Activated CD4-positive, alpha-beta T cell treated with anti-CD3 and anti-CD28 coated beads, Interleukin-2, Interleukin-4, amounts not matched to agents 100 ng/mL and 50 ng/mL, durations not matched to agents 16 hours and 8 hours (primary cell): ENCODE measurements at places on chromosomes 12 and 14.

DNA sequence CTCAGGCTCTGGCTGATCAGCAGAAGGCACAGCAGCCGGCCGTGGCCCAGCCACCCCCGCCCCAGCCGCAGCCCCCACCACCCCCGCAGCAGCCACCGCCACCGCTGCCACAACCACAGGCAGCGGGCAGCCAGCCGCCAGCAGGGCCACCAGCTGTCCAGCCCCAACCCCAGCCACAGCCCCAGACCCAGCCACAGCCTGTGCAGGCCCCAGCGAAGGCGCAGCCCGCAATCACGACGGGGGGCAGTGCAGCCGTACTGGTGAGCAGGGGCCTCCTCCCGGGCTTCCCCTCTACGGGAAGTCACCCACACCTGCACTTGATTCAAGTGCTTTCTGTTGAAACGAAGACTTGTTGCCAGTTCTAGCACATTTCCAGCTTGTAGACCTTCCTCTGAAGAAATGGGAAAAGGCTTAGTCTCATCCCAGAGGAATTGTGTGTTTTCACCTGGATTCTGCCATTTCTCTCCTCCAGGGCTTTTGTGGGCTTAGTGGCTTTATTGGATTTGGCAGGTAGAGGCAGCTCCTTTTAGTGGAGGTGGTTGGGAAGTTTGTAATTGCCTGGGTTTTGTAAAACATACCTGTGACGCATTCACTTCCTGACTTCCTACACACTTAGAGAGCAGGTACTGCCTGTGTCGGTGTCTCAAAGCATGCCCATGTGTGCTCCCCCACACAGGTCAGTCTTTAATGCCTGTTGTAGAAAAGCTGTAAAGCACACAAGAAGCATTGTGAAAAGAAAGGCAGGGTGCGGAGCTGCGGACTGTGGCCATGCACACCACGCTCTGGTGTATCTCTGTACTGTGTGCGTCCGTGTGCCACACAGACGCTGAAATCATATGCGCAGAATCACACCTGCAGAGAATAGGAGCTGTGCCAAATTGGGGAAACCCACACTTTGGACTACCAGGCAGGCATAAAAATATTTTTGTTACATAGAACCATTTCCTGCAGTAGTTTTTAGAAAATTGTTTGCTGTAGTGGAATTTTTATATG, 90.5 kb downstream of the DDX51 start:
- no peak for DNase-seq

- DNase-seq, result no peak
These were observed 104.8 kb upstream of the DIO3 start for GRCh38 chr14:101456246-101457175.

GRCh38 chr14:64158608-64159007, 135.6 kb downstream of the ESR2 start:
- DNase-seq, result no peak

DNA sequence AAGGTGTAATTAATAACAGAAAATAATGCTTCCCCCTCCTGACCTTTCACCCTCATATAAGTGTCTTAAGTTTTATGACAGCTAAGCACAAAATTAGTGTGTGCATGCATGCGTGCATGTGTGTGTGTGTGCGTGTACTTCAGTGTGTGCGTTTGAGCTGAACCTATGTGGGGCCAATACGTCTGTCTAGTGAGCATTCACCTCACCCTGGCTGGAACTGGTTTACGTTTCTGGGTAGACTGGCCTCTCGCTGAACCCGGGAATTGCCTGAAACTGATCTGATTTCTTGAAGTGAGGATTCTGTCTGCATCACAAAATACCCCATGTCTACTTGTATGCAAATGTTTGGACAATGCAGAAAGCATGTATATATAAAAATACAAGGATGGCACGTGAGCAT, 68.2 kb upstream of the TBX3 start:
- no peak for DNase-seq

DNA sequence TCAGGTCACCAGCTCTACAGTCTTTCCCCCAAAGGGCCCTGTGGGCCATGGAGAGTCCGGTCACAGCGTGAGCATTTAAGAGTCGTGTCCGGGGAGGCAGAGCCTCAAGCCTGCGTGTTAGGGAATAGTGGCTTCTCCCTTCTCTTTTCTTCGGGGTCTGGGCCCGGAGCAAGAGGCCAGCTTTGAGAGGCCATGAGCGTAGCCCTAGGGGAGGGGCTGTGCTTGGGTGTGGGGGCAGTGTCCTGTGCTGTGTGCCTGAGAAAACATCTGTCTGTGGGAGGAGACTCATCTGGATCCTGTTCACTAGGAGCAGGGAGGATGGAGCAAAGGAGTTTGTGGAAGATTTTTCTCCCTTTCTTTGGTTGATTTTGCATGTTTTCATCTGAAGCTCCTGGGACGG, 5.3 kb downstream of the LRP1-AS start:
- DNase-seq, result no peak

- DNase-seq, result peak; percentile 40
These were observed 42.1 kb upstream of the CTDSP2 start for GRCh38 chr12:57888409-57889157.

- no peak for DNase-seq
These were observed 11.3 kb downstream of the ASB8 start for GRCh38 chr12:48145981-48146380.

DNA sequence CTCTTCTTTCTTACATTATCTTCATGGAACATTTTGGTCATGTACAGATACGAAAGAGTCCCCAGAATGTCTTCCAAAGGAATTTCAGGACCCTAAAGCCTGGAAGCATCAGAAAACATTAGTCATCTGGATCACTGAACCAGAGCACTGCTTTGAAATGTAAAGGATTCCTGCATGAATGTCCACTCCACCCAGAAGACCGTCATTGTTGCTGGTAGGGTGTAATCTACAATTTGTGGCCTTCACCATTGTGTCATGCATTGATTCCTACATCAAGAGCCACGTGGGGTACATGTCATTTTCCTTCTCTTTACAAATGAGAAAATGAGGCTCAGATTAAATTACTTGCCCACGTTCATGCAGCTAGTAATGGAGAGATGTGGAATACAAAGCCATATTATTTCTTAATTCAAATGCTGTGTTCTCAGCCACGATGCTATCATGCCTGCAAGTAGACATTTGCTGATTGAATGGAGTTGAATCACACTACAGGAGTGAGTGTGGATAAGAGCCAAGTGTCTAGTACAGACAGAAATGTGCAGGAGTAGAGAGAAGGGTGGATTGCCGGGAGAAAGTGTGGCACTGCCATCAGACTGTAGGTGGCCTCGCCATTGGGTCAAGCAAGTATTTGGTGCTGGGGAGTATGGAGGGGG, 231.2 kb downstream of the C12orf75 start:
- no peak for DNase-seq

- no peak for DNase-seq
These were observed 208.6 kb downstream of the BTG1 start for GRCh38 chr12:91937009-91937408.

GRCh38 chr12:28925719-28926376, 223.2 kb upstream of the FAR2 start:
- DNase-seq, result no peak

DNA sequence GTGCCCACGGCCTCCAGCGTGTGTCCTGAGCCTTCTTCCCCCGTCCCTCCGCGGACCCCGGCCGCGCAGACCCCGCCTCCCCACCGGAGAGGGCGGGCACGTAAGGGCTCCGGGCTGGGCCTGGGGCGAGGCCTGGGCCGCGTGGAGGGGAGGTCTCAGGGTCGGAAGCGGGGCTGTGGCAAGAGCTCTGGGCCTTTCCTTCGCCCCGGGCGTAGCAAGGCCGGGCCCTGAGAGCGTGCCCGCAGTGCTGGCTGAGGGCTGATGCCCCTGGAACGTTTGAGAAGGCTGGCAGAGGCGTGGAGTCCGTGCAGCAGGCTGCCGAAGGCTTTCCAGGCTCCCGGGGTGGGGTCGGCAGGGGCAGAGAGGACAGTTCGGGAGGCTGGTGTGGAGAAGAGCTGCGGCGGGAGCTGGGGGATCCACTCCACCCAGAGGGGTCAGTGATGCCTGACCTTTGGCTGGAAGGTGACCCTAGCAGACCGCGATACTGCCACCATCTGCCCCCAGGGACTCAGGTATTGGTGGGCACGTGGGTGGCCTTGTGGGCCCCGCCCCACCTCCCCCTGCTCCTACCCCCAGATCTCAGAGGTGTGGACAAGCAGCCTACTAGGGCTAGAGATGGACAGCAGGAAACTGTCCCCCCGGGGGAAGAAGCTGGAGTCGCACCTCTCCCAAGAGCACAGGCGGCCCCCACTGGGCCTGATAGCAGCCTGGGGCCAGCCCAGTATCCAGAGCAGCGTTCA, 558 bp downstream of the TEX22 start:
- DNase-seq, result no peak

DNA sequence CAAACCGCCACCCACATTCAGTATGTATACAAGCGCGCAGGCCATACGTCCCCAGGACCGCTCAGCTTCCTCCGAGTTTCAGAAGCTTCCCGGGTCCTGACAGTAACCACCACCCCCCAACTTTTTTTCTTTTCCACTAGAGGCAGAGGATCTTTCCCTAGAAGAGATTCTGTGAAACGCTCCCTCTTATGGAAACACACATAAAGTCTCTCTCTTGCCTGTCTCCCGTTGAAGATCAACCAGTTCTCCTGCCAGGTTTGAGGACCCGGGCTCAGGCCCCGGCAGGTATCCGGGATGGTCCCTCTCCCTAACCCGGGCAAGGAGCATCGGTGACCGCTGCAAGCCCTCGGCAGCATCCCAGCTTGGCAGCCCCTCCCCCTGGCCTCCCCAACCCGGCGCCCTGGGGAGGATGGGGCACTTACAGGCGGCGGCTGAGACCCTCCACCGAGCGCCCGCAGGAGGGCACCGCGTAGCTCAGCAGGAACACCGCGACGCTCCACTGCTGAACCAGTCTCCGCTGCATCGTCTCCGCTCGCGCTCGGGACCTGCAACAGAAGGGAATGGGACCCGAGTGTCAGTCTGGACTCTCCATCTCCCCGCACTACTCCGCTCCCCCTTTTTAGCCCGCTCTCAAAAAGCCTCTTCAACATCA, 3.4 kb downstream of the PTHLH start:
- no peak for DNase-seq

DNA sequence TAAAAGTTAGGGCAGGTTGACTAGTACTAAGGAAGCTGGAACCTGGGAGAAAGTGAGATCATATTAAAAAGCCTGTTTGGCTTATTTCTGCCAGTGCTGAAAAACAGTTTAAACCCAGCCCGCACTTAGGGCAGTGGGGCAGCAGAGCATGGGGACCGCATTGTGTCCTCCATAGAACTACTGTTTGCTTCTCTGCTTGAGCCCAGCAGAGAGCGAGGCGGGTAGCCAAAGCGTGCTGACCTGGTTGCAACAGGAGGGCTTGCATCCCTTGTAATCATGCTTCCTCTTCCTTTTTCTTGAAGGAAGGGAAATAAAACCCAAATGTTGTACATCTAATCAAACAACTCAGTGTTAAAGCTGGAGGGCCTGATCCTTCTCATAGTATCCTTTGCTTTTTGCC, 82.5 kb upstream of the HOXC13 start:
- DNase-seq, result no peak

DNA sequence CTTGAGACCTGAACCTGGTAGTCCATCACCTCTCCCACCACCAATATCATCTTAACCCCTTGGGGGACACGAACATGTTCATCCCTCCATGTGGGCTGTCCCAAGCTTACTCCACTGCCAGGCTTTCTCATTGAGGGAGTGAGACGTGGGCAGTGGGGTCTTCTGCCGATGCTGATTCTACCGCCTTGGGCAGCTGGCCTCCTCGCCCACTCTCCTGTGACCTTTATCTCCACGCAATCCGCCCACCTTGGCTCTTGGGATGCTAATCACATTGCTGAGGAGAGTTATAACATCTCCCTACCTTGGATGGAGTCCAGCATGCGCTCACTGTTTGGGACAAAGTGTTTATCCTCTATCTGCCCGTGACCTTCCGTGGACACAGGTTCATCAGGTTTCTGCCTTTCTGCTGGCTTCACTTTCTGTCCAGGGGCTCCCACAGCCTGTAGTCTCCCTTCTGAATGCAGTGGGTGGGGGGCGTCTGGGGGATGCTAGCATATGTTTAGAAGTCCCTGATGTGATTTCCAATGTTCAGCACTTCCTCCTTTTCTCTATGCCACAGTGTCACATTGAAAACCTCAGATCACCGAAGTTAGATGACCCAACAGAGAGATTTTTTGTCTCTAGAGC, 53.2 kb upstream of the ESRRB start:
- DNase-seq, result no peak

DNA sequence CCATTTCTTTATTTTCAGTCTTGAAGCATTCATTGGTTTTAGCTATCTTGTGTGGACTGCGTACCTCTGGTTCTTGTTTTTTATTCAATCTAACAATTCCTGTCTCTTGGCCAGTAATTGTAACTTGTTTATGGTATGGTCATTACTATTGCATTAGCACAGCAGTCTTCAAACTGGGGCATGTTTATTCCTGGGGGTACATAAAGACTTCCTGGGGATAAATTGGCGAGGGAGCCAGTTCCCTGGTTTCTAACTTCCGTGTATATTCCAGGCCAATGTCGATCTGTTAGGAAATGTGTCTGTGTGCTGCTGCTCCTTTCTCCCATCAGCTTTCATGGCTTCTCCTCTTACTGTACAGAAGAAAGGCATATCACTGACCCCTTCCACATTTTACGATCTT, 13.7 kb upstream of the EVL start:
- DNase-seq, result no peak

DNA sequence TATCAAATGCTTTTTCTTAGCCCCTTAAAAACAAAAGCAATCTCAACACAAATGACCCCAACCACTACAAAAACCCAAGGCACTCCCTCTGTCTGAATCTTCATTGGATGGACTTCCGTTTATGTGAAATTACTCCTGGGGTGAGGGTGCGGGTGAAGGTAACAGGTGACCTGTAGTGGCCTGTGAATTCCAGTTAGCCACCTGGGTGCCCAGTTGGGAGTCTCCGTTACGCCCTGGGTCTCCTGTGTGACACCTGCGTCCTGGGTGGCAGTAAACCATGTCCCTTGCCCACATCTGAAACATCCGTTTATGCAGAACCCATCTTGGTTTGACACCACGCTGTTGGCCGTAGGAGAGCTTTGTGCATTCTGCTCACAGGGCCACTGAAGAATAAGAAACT, 62.6 kb downstream of the CCDC92 start:
- DNase-seq, result no peak

- no peak for DNase-seq
These were observed 159.5 kb downstream of the PTPRO start for GRCh38 chr12:15481846-15482245.

DNA sequence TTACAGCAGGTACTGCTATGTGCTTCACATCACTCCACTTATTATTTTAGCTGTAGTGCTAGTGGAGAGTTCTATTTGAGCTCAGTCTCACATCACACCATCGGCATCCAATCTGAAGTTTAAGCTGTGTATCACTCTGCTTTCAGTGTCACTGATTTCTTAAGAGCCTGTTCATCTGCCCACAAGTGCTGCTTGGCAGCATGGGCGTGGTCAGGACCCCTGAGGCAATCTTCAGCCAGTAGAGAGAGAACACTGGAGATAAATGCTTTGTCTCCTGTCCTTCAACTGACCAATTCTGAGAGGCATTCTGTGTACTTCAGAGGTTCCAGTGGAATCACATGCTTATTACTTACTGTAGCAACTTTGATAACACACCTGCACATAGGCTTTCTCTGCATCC, 728.8 kb downstream of the RPS29 start:
- no peak for DNase-seq

DNA sequence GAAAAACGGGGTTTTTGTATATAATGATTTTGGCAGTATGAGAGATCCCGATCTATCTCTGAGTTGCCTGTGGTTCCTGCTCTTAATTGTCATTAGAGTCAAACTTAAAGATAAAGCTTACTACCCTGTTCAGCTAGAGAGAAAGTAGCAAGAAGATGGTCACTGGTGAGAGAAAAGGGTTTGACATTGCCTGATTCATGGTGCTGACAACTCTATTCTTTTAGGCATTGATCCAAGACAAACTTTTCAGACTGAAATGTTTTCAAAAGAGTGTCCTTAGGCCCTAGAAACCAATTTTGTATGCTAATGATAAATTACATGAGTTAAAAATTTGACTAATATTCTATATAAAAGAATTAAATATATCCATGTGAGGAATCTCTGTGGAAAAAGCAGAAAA, 35.1 kb downstream of the PELI2 start:
- DNase-seq, result no peak
